Stimulated activated CD8-positive, alpha-beta memory T cell treated with anti-CD3 and anti-CD28 coated beads, Interleukin-4, amount 100 ng/mL, for 1 hour (primary cell): ENCODE measurements at places on chromosomes 16 and 17.

DNA sequence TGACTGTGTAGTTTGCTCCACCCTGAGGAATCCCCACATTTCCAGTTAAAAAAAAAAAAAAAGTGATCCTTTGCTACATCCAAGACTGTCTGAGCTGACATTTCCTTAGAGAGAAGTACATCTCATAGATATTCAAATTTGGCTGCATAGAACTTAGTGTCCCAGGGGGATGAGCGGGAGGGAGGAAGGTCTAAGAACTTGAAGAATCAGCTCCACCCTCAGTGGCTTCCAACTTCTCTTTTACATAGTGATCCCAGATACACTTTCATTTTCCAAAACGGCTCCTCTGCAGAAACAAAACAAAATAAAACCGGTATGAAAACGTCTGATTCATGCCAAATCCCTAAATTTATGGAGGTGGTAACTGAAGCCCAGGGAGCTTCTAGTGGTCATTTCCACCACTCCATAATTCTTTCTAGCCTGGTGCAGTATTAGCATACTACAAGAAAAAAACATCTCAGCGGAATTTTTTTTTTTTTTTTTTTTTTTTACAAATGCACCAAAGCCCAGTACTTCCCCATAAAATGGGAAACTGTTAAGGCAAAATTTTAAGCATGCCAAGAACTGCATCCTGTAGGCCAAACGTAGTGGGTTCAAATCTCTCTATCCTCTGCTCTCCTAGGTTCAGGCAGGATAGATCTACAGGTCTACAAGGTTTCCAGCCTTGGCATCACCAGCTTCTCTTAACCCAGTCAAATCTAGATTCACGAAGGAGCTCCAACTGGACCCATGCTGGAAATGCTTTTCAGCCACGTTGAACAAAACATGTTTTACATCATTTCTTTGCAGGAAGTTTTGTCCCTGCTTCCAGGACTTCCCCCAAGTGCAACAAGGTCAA, 29.3 kb downstream of the MAF start:
- DNase-seq: no peak

GRCh38 chr16:22214889-22215288, 8.8 kb downstream of the EEF2K start:
- no peak for DNase-seq

DNA sequence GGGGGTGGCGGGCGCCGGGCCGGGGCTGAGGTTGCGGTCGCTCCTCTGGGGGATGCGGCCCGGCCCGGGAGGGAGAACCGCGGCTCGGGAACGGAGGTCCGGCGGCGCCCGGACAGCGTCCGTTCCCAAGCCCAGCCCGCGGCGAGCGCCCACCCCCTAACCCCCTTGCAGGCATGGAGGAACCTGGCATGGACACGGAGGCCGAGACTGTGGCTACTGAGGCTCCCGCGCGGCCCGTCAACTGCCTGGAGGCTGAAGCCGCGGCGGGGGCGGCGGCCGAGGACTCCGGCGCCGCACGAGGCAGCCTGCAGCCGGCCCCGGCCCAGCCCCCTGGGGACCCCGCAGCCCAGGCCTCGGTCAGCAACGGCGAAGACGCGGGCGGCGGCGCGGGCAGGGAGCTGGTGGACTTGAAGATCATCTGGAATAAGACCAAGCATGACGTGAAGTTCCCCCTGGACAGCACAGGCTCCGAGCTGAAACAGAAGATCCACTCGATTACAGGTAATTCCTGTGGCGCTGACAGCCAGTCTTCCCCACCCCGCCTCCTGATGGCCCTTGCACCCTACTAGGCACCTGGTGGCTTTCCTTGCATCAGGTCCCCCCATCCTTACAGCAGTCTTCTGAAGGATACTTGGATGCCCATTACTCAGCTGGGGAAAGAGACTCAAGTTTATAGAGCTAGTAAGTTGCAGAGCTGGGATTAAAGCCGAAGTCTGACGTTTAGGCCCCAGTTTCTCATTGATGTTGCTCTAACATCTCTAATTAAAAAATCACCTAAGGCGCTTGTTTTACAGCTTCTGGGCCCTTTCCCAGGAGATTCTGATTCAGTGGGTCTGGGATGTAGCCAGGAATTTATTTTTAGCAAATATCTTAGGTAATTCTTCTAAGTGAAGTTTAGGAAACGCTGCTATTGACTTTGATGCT, 514 bp downstream of the UBFD1 start:
- DNase-seq: peak; percentile 1

DNA sequence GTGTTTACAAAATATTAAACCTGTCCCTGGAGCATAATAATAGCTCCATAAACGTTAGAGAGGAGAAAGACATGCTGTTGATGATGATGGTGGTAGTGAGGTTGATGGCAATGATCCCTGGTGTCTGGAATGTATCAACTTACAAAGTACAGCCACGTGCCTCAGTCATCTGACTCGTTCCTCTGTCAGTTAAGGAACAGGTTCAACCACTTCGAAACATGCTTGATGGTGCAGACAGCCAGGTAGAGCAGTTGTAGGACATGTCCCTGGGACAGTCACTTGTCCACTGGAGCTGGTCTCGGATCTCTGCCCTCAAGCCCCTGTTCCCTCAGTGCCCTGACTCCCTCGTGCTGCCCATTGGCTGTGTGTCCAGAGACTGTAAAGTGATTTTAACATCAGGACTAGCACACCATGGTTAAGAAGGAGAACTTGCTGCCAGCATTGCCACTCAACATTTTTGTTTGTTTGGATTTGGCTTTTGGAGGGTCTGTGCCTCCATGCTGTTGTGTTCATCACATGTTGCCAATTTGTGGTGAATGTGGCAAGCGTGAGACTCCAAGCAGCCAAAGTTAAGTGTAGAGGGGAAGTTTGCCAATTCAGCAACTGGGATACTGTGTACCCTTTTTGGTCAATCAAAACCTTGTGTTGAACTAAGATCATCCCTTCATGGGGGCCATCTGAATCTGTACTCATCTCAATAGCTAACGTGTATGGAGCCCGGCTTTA, 16.3 kb upstream of the SALL1 start:
- DNase-seq: no peak

GRCh38 chr17:78263063-78263735, 31.8 kb downstream of the TMEM235 start:
- DNase-seq: no peak

GRCh38 chr17:13540546-13540945, 61.2 kb downstream of the HS3ST3A1 start:
- no peak for DNase-seq

DNA sequence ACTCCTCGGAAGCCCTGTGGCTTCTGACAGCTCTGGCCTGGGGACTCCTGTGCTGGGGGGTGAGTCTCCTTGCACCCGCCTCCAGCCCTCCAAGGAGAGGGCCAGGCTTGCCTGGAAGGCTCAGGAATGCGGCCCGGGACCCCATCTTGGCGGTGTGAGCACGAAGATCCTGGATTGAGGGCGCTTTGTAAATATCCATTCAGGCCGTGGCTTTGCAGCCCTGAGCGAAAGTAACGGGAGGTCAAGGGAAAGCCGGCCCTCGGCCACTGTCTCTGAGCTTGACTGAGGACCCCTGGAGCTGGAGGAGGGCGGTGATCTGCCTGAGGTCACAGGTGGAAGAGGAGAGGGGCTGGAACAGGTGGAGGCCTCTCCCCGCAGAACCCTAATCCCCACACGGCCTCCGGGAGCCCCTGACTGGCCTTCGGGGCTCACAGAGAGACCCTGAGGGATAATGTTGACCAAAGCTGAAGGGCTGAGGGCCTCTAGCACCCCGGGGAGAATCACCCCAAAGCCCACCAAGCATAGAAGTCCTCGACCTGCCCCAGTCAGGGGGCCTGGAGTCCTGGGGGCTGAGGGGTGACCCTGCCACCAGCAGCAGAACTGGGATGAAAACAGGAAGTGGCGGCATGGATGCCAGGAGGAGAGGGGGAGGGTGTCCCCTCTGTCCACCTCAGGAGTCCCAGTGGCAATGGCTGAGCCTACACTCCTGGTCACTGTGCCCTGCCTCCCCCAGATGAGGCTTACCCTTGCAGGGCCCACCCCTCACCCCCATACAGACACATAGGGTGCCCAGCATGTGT, 8.3 kb upstream of the RASD1 start:
- DNase-seq: no peak

DNA sequence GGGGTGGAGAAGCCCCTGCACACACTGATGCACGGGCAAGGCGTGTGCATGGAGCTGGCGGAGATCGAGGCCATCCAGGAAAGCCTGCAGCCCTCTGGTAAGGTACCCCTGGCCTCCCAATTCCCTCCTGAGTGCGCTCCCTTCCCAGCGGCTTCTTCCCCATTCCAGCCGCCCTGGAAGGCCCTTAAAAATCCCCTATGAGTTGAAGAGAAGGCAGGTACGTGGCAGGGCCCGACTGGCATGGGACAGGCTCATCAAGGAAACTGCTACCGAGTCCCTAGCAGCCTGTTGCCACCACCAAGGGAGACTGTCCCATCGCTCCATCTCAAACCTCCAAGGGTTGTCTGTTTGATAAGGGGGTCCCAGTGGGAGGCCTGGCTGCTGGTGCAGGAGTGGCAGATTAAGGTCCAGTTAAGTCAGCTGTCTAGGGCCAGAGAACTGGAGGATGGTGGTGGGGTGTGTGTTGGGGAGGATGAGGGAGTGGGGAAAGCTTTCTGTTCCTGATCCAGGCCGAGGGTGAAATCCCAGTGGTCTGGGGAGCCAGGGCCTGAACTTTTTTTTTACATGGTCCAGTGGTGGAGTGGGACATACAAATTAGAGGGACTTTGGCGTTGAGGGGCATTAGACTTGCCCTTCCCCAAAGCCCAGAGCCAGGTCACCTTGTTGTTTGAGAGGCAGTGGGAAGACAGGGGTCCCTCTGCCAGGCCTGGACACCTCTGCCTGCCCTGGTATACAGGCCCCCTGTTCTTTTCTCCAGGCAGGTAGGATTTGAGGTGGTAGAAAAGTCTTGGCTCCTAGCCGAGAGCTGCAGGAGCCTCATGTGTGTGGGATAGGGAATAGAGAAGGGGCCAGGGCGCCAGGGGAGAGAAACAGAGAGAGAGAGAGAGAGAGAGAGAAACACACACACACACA, 994 bp downstream of the IGFBP4 start:
- DNase-seq: no peak

DNA sequence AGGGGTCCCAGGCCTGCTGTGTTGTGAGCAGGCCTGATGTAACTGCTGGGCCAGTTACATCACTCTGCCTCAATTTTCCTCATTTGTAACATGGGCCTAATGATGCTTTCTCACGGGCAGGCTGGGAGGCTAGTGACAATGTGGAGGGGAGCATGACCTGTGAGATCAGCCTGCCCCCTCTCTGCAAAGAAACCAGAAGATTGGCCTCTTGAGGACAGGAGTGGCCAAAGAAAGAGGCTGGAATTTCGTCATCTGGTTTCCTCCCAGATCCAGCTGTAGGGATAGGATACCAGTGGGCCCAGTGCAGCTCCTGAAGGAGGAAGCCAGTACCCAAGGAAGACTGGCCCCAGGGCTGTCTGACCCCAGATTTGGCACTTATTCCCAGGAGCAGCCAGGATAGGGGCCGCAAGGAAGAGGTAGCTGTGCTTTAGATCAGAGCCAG, 615 bp upstream of the SREBF1 start:
- no peak for DNase-seq

DNA sequence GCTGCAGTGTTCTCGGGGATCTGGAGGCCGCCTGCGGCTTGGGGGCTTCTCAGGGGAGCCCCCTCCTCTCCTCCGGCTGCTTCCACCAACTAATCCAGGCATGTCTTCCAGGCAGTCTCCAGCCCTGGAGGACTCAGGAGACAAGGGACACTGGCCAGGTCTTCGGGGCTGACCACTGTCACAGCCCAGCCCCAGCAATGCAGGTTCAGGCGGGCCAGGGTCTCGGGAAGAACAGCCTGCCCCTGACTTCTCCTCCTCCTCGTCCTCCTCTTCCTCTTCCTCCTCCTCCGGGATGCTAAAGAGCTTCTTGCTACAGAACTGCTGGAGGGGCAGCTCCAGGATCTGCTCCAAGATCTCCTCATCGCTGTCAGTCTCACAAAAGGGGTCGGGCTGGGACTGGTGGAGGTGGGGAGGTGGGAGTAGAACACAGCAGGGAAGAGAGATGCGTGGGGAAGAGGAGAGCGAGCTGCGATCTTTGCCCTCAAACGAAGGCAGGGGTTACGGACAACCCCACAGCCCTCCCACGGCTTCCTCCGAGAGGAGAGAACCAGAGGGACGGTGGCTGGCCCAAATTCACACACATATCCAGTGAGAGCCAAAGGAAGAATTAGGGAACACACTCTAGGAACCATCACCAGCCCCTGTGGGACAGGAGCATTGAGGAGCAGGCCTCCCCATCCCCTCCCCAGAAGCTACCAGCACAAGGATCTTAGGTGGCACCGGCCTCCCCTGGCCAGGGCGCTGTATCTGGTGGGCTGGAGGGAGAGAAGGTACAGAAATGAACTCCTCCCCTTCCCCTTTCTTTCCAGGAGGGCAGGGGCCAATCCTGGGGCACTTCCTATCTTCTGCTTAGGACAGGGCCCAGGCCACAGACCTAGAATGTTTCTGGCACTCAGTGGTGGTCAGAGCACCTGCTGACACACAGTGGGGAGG, 19.3 kb downstream of the TSPOAP1 start:
- DNase-seq: no peak

- no peak for DNase-seq
Observed at GRCh38 chr16:3576211-3576610, 992 bp downstream of the NLRC3 start.

GRCh38 chr17:43756201-43756600, 2.4 kb downstream of the SOST start:
- no peak for DNase-seq

- DNase-seq: no peak
Observed at GRCh38 chr17:73542323-73542722, 101.9 kb downstream of the SDK2 start.

DNA sequence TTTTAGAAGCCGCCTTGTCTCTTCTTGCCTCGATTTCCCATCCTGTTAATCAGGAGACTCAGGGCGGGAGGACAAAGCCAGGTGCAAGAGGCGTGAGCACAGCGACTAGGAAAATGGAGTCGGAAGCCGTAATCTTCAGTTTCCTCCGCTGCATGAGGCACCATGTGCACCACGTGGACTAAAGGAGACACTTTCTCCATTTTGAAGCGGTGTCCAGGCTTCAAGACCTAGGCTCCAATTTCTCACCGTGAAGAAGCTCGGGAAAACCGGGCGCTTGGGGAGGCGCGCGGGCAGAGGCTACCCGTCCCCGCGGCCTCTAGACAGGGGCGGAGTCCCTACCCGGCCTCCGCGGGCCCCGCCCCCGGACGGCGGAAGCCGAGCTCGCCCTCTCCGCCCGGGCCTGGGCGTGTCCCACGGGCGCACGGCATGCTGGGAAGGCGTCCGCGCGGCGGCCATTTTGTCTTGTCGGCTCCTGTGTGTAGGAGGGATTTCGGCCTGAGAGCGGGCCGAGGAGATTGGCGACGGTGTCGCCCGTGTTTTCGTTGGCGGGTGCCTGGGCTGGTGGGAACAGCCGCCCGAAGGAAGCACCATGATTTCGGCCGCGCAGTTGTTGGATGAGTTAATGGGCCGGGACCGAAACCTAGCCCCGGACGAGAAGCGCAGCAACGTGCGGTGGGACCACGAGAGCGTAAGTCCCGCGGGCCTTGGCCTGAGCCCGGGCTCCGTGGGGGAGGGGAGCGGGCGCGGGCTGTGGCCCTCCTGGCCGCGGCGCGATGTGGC, at the start of gene LUC7L3:
Gene LUC7L3 (plus strand): TSS at position 460 of the 780 bp plus-strand sequence. CDS start 130 bp downstream, at position 590.
- DNase-seq: peak; percentile 84

- peak; percentile 76 for DNase-seq
Observed at GRCh38 chr16:66934138-66934838, at the start of gene CIAO2B. Gene CIAO2B (minus strand): TSS chr16:66934402. CDS start chr16:66934364, 38 bp downstream.

- peak; percentile 39 for DNase-seq
Observed at GRCh38 chr17:27471321-27472269, 15.3 kb downstream of the KSR1 start.
